ENCODE measurements at places on chromosomes 7 and 10. TPM values are rescaled to one million over a fixed set of nuclear protein-coding genes. Genes with fewer than 3 reads are reported as not detected.

DNA sequence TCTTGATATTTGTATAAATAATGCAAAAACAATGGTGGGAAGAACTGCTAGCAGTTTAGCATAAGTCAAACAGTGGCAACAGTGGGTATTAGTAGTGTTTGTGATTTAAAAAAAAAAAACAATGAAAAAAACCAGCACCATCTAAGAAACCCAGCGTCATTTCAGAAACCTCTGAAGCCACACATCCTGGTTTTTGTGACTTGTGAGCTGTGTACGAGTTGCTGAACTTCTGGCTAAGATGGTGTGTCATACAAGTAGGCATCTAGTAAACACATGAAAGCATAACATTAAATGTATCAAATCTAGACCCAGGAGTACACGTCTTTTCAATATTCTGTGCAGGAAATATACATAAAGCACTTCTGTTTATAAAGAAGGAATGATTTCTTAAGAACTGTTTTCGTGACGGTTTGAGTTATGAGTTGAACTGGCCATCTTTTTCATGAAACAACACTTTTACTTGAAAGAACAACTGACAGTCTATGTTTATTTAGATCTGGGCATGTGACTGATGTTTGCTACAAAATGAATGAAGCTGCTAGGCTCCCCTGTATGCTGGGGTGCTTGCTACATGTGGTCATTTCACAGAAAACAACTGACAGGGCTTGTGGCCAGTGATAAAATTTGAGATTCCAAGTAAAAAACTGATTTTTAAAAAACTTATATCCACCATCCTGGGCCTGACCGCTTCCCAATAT lies 143.5 kb downstream of the PIP4K2A start:
- peaks cover 37% of the 10 kb centered on the region for H3K4me1 ChIP-seq
- H3K27ac ChIP-seq, result peak overlapping the region; percentile 71
- H3K36me3 ChIP-seq, result peaks cover 89% of the 10 kb centered on the region
- no peak overlapping the region for H3K4me3 ChIP-seq
- no peak for DNase-seq

GRCh38 chr7:74708569-74709275 lies 51.2 kb downstream of the GTF2I start:
- no peaks in the 10 kb centered on the region for H3K27me3 ChIP-seq
- DNase-seq, result no peak
- H3K4me1 ChIP-seq, result no peaks in the 10 kb centered on the region

DNA sequence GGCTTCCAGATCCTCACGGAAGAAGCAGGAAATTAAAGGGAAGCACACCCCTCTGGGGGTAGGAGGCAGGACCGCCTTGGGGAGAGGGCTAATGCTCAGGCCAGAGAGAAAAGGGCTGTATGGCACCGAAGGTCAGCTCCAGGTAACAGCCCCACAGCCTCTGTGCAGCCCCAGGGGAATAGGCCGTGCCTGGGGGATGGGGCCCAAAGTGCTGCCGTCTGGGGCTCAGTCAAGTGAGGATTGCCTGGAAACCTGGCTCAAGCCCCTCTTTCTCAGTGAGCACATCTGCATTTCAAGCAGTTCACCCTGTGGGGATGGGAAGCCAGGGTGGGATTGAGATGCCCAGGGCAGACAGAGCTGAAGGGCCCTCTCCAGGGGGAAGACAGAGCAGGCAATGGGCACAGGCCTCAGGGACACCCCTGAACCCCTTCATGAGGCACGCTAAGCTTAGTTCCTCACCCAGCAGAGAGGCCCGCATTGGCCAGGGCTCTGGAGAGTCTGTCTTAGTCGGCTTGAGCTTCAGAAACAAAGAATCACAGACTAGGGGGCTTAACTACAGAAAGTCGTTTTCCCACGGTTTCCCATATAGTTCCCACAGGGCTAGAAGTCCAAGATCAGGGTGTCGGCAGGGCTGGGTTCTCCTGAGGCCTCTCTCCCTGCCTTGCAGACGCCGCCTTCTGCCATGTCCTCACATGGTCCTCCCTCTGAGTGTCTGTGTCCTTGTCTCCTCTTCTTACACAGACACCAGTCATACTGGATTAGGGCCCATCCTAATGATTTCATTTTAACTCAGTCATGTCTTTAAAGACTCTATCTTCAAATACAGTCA lies 118.2 kb downstream of the PTPN20 start:
- no peaks in the 10 kb centered on the region for H3K4me1 ChIP-seq
- H3K27me3 ChIP-seq, result no peaks in the 10 kb centered on the region
- peak; percentile 49 for DNase-seq
- H3K27ac ChIP-seq, result no peak overlapping the region
- no peak overlapping the region for H3K4me3 ChIP-seq
- H3K36me3 ChIP-seq, result no peaks in the 10 kb centered on the region

GRCh38 chr7:128108129-128108528 lies 76.9 kb upstream of the LRRC4 start:
- H3K27me3 ChIP-seq, result no peaks in the 10 kb centered on the region
- no peaks in the 10 kb centered on the region for H3K36me3 ChIP-seq
- H3K4me3 ChIP-seq, result no peak overlapping the region
- DNase-seq, result peak; percentile 75
- H3K4me1 ChIP-seq, result peaks cover 37% of the 10 kb centered on the region

DNA sequence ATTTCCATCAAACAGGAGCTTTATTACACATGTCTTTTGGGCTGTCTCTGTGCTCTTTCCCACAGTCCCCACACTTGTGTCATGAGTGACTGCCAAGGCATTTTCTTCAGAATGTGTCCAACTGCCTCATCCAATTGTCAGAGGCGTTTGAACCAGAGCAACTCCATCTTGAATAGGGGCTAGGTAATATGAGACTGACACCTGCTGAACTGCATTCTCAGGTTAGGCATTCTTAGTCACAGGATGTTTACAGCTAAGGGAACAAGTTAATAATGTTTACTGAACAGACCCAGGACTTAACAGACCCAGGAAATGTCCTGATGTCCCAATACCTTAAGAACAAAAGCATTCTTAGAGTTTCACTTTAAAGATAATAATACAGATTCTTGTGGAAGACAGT lies 595.5 kb downstream of the REEP3 start:
- no peak for DNase-seq
- H3K4me3 ChIP-seq, result no peak overlapping the region
- H3K27me3 ChIP-seq, result no peaks in the 10 kb centered on the region
- no peaks in the 10 kb centered on the region for H3K36me3 ChIP-seq
- no peak overlapping the region for H3K27ac ChIP-seq

- H3K27ac ChIP-seq, result peak overlapping the region; percentile 74
- no peaks in the 10 kb centered on the region for H3K27me3 ChIP-seq
- H3K4me1 ChIP-seq, result peaks cover 79% of the 10 kb centered on the region
- peak; percentile 81 for DNase-seq
- H3K4me3 ChIP-seq, result no peak overlapping the region
Measured at GRCh38 chr10:88064608-88065382, 201.4 kb downstream of the PTEN start.

- no peaks in the 10 kb centered on the region for H3K4me1 ChIP-seq
- H3K27me3 ChIP-seq, result no peaks in the 10 kb centered on the region
- no peaks in the 10 kb centered on the region for H3K36me3 ChIP-seq
Measured at GRCh38 chr10:116237970-116238369, 35.0 kb downstream of the GFRA1 start.

- no peak overlapping the region for H3K27ac ChIP-seq
- no peaks in the 10 kb centered on the region for H3K36me3 ChIP-seq
- H3K4me3 ChIP-seq, result no peak overlapping the region
- no peaks in the 10 kb centered on the region for H3K4me1 ChIP-seq
Measured at GRCh38 chr7:22295402-22296264, 61.3 kb downstream of the RAPGEF5 start.

DNA sequence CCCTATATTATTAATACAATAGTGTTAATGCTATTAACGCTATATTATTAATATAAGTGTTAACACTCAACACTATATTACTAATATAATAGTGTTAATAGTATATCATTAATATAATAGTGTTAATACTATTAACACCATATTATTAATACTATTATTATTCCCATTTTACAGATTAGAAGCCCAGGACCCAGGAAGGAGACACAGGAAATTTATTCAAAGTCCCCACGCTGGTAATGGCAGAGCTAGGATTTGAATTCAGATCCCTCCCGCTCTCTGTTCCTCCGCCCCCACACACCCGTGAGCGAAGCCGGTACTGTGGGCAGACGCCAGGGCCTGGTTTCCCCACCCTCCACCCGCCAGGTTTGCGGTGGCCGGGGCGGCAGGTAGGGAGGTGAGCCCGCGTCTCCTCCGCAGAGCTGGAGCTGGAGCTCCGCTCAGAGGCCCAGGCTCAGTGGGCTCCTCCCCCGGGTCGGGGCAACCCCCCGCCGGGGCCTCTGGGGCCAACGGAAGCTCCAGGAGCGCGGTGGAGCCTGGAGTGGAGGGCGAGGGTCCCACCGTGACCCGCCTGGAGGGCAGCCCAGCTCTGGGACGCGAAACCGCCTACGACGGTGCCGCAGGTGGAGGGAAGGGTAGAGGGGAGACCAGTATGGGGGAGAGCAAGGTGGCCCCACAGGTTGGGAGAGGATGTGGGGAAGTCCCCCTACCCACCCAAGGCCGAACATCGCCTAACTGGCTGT lies at the start of gene TMEM225B:
Gene TMEM225B (plus strand): TSS at position 506 of the 740 bp plus-strand sequence. CDS start 6,122 bp downstream, outside the sequence.
- DNase-seq, result no peak
- no peaks in the 10 kb centered on the region for H3K36me3 ChIP-seq
- no peaks in the 10 kb centered on the region for H3K27me3 ChIP-seq
- H3K4me3 ChIP-seq, result no peak within 1 kb of the TSS
- no peaks in the 10 kb centered on the region for H3K4me1 ChIP-seq

DNA sequence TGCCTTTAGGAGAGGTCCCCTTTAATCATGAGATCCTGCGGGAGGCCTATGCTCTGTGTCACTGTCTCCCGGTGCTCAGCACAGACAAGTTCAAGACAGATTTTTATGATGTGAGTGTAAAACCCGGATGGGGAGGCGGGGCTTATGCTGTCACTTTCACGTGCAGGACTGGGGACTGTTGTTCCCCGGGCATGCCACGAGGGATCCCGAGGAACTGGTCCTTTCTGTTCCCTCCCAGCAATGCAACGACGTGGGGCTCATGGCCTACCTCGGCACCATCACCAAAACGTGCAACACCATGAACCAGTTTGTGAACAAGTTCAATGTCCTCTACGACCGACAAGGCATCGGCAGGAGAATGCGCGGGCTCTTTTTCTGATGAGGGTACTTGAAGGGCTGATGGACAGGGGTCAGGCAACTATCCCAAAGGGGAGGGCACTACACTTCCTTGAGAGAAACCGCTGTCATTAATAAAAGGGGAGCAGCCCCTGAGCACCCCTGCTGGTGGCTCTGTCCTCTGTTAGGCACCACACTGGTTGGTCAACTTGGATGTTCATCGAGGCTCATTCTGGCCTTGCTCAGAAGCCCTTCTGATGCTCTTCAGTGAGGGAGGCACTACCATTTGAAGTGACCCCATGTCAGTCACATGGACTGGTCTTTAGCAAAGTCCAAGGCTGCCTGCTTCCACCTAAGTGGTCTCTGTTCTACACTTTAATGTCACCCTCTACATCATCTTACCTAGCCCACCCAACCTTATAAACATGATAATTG lies 2.8 kb downstream of the COPS6 start:
- no peak overlapping the region for H3K4me3 ChIP-seq
- H3K36me3 ChIP-seq, result peaks cover 67% of the 10 kb centered on the region
- no peak for DNase-seq
- peaks cover 18% of the 10 kb centered on the region for H3K4me1 ChIP-seq

- no peak overlapping the region for H3K27ac ChIP-seq
- H3K36me3 ChIP-seq, result no peaks in the 10 kb centered on the region
- H3K4me1 ChIP-seq, result no peaks in the 10 kb centered on the region
- no peak for DNase-seq
- no peak overlapping the region for H3K4me3 ChIP-seq
Measured at GRCh38 chr7:68073701-68074100, 1077.1 kb downstream of the TYW1 start.

The C7orf33 gene
- not detected for total RNA-seq

The WNT8B gene
- not detected for total RNA-seq

The BNIP3 gene
- 39.6 TPM for total RNA-seq

The LRCH4 gene
- 242 TPM for total RNA-seq

Measured in spleen (tissue), 13 donors.